ENCODE measurements at places on chromosomes 13 and 19. TPM values are rescaled to one million over a fixed set of nuclear protein-coding genes. Genes with fewer than 3 reads are reported as not detected.

Gene CBARP
- total RNA-seq: 3.6 TPM

Gene ANKRD27
- 29.6 TPM for total RNA-seq

Gene BRME1
- total RNA-seq: 0.65 TPM

Gene GAS6
- total RNA-seq: 211 TPM

Gene BSPH1
- total RNA-seq: not detected

Gene MATK
- 0.65 TPM for total RNA-seq

Gene HTR2A
- 0.26 TPM for total RNA-seq

Gene KLK2
- not detected for total RNA-seq

Gene NCCRP1
- total RNA-seq: not detected

Gene NLRP9
- not detected for total RNA-seq

Gene CFAP97D2
- not detected for total RNA-seq

Gene ACER1
- not detected for total RNA-seq

Gene ABHD13
- total RNA-seq: 12.3 TPM

Gene GFY
- not detected for total RNA-seq

Gene ZNF780B
- 20.3 TPM for total RNA-seq

Gene R3HDM4
- total RNA-seq: 28.9 TPM

Gene SERP2
- 6.8 TPM for total RNA-seq

Gene ACP7
- total RNA-seq: not detected

Gene EFNA2
- not detected for total RNA-seq

Gene FFAR2
- not detected for total RNA-seq

Gene MAP4K1
- not detected for total RNA-seq

Gene GNA15
- total RNA-seq: not detected

Gene KIR2DL3
- total RNA-seq: not detected

Gene AMER2
- not detected for total RNA-seq

Gene CAMSAP3
- total RNA-seq: not detected

Gene TGFBR3L
- 0.26 TPM for total RNA-seq

Gene NFILZ
- not detected for total RNA-seq

Gene RNF225
- not detected for total RNA-seq

Gene FXYD7
- not detected for total RNA-seq

Gene KLK11
- total RNA-seq: not detected

Gene LGALS7
- total RNA-seq: not detected

Gene ADM5
- total RNA-seq: 0.32 TPM

Gene CARD8
- 22.6 TPM for total RNA-seq

All from articular chondrocyte of knee joint (primary cell).